ENCODE measurements at places on chromosomes 1 and 21.

DNA sequence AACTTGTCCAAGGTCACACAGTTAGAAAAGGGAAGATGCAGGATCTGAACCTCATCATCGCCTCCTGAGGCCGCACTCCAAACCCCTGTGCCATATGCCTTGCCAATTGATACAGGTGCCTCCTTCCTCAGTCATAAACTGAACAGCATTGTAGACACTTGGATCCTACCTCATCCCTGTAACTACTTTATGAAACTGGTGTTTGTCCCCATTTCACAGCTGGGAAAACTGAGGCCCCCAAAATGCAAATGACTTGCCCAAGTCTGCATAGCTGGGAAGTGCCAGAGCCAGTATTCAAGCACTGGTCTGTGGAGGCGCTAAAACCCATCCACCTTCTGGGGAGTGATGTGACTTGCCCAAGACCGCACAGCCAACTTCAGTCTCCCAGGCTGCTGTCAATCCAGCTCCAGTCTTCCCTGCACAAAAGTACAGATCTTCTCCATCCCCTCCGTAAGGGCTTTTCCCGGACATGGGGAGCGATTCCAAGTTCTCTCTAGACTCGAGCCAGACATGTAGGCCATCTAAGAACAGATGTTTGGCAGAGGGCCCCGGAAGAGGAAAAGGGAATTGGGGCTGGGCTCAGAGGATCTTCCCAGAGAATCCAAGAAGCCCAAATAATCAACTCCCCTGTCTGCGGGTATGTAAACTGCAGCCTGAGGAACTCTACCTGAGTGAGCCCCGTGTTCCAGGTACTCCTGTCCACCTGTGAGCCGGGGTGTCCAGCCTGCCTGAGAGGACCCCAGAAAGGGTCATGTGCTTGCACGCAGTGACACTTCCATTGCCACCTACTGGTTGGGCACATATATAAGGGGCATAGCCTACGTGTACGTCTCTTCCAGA lies 60.5 kb downstream of the SYT2 start:
- DNase-seq = no peak

- no peak for DNase-seq
Observed at GRCh38 chr1:245209658-245210435, 55.1 kb downstream of the KIF26B start.

DNA sequence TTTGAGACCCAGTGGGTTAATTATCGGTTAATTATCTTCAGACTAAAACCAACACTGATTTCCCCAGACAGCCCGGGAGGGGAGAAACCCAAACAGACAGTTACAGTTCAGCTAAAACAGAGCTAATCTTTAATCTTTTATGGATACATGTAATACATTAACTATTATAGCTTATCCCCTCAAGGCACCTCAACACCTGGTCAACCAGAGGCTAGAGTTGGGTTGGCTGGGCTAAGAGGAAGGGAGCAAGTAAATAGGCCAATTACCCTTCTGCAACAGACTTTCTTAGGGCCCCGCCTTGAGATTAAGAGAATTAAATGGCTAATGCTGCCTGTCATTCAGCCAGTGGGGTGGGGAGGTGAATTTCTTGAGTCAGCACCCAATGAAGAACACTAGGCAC lies 6.6 kb upstream of the MED18 start:
- no peak for DNase-seq

GRCh38 chr1:25747046-25747719 lies 52.8 kb upstream of the SELENON start:
- no peak for DNase-seq

Measured in NCI-H460 (cell line).